A549 (cell line): ENCODE measurements at places on chromosomes 5 and 9. TPM values are rescaled to one million over a fixed set of nuclear protein-coding genes. Genes with fewer than 3 reads are reported as not detected.
A peak's percentile ranks its signal among the peaks of the same experiment; 100 is the strongest.

DNA sequence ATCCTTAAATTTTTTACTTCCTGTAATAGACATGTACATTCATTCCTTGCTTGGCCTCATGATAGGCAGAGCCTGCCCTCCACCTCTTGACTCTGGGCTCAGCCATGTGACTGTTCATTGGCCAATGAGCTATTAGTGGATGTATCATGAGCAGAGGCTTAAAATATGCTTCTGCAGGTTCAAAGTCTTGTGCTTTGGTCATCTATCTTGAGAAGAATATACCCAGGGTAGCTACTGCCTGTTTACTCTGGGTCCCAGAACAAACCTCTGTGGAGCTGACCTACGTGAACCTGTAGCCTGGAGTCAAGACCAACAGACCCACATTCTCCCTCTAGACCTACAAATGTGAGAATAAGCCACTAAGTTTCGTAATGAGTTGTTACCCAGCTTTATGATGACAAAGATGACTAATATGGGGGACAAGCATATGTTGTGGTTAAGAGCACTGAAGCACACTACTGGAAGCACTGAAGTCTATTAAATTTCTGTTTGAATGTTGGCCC lies 244.4 kb downstream of the MAST4 start:
- DNase-seq = no peak

DNA sequence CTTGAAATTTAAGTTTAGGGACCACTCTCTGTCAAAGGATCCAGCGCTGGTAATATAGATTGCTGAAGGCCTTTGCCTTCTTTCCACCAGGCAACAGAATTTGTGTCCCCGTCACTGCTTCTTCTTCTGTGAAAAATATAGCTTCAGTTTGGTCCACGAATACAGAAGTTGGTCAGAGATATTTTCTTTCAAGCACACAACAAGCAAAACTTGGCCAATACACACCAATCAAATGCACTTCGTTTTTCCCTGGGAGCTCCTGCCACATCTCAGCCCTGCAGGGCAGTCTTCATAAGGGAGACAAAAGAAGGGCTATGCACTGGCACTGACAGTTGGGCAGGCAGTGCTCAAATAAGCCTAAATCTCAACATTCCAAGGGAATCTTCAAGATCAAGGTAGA lies 22.9 kb downstream of the HAVCR2 start:
- no peak for DNase-seq

Gene PHF24
- not detected in 3 replicates for polyA plus RNA-seq

Gene ELP1
- 25.4 to 26.3 TPM (median 26.1 TPM) in 3 replicates for polyA plus RNA-seq

Gene CARTPT
- not detected in 3 replicates for polyA plus RNA-seq

DNA sequence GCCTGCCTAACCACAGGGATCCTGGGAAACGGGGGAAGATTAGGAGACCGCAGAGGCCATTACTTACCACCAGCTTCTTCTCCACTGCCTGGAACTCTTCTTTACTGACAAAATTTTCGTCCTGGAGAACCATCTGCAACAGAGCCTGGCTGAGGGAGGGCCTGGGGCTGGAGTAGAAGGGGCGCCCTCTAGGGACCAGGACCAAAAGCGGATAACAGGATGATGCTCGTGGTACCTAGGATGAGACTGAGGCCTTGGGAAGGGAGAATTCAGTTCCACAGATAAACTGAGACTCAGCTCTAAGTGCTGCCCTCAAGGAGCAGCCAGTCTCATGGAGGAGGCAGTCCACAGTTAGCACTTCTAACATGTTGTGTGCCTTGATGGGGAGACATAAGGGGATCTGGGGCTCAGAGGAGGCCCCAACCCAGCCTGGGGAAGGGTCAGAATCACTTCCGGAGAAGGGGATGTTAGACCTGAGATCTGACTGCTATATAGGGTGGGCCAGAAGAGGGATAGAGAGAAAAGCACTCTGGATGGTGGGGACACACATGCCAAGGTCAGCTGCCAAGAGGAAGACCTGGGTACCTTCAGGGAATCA lies 1.2 kb downstream of the SPATA24 start:
- peak; percentile 72 for DNase-seq

DNA sequence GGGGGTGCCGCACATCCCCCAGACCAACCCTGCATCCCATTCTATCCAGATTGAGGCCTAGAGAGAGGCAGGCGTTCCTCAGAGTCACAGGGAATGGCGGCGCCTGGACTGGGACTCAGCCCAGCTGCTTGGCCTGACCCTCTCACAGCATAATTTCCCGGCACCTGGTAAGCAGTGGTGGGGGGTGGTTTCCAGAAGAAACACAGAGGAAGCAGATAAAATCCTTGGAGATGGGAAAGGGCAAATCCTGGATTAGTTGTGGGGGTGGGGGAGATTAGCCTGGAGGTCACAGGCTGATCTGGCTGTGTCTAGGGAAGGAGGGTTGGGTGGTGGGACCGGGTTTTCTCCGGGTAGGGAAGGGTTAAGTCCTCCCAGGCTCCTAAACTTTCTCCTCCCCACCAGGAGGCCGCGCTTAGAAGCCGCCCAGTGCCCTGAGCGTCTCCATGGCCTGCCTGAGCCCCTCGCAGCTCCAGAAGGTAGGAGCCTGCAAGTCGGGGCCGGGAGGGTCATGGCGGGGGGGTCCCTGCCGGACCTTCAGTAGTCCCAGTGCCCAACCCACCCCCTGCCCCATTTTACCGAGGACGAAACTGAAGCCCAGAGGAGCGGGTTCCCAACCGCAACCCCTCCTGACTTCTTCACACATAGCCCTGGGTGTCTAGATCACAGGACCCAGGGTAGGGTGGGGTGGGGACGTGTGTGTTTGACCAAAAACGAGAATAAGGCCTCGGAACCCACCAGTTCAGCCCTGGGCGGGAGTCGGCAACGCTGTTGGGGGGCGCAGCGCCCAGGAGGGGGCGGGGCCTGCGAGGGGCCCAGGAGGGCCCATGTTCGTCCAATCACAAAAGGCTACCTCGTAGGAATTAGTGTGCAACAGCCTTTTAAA lies 1.3 kb downstream of the PHYHD1 start:
- no peak for DNase-seq

- DNase-seq = no peak
These were observed 250.3 kb downstream of the SEC61B start for GRCh38 chr9:99472240-99472915.

GRCh38 chr9:110579034-110579861 lies at the start of gene SVEP1:
TSS of gene SVEP1 (minus strand) at chr9:110579741. CDS start at chr9:110579543, 198 bp downstream.
- DNase-seq = peak; percentile 15

Gene PCDHGA11
- 0.01 TPM in 1 of 3 replicates, not detected in the others for polyA plus RNA-seq
